NCI-H2029 treated with DMSO at 0.1 percent for 48 hours (cell line): ENCODE measurements at places on chromosomes 1 and 21.

GRCh38 chr1:32665915-32666314 is 14.9 kb downstream of the RBBP4 start:
- DNase-seq: no peak

- no peak for DNase-seq
Observed at GRCh38 chr1:66535853-66536252, 1.9 kb downstream of the SGIP1 start.

GRCh38 chr1:178938101-178938958 is 67.5 kb upstream of the ANGPTL1 start:
- no peak for DNase-seq

- DNase-seq: no peak
Observed at GRCh38 chr1:224640587-224640986, 24.5 kb downstream of the CNIH3 start.

DNA sequence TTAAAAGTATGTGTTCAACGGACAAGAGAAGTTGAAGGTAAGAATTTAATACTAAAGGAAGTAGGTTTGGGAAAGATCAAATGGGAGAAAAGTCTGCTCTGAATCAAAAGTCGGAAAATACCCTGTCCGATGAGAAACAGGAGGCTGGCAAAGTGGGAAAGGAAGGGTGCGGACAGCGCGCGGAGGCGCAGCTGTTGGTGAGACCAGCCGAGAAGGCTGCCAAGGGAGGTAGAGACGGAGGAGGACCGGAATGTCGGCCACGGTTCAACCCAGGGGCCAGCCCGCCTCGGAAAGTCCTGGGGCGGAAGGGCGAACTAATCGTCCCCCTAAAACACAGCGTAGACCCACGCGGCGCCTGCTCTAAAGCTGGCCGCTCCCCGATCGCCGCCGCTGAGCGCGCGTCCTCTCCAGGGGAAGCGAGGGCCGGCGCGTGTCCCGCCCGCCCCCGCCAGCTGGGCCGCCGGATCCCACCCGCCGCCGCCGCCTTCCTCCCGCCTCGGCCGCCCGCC is 639 bp upstream of the SPATA1 start:
- DNase-seq: peak; percentile 23
